ENCODE measurements at places on chromosomes 3 and 15. TPM values are rescaled to one million over a fixed set of nuclear protein-coding genes. Genes with fewer than 3 reads are reported as not detected.

TMEM207 gene
- polyA plus RNA-seq: not detected

DUOXA1 gene
- 0.29 TPM for polyA plus RNA-seq

CD96 gene
- polyA plus RNA-seq: 262 TPM

DMXL2 gene
- 0.61 TPM for polyA plus RNA-seq

SCN11A gene
- polyA plus RNA-seq: not detected

WDR93 gene
- polyA plus RNA-seq: 0.08 TPM

MED12L gene
- polyA plus RNA-seq: 0.02 TPM

NR2E3 gene
- polyA plus RNA-seq: not detected

ZNF445 gene
- polyA plus RNA-seq: 3.2 TPM

XCR1 gene
- polyA plus RNA-seq: not detected

Data from CD8-positive, alpha-beta memory T cell (primary cell).